ENCODE measurements at places on chromosomes 1 and 21.

DNA sequence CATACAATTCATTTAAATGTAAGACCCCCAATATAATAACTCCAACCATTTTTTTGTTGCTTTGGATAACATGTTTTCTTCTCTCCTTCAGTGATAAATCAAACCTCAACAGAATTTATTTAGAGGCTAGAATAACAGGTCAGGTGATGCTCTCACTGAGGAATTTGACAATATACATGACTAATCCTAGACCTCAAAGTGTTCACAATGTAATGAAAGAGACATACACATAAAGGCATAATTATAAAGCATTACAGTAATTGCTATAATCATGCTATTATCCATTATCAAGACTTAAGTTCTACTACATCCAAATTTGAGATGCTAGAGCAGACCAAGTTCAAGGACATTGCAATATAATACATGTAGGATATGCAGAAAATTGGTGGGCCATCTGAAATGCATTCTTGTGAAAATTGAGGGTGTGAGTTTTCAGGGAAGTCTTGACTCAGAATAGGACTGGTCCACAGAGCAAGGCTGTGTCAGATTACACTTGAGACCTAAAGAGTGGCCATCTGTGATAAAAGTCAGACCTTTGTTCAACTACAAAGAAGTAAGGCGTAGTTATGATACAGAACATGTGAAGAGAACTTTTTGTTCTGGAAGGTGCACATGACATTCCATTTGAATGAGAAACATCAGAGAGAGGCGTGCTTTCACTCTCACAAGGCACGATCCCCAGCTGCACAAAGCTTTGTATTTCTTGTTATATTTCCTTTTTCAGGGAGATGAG, 45.5 kb downstream of the UTP25 start:
- DNase-seq, result no peak

DNA sequence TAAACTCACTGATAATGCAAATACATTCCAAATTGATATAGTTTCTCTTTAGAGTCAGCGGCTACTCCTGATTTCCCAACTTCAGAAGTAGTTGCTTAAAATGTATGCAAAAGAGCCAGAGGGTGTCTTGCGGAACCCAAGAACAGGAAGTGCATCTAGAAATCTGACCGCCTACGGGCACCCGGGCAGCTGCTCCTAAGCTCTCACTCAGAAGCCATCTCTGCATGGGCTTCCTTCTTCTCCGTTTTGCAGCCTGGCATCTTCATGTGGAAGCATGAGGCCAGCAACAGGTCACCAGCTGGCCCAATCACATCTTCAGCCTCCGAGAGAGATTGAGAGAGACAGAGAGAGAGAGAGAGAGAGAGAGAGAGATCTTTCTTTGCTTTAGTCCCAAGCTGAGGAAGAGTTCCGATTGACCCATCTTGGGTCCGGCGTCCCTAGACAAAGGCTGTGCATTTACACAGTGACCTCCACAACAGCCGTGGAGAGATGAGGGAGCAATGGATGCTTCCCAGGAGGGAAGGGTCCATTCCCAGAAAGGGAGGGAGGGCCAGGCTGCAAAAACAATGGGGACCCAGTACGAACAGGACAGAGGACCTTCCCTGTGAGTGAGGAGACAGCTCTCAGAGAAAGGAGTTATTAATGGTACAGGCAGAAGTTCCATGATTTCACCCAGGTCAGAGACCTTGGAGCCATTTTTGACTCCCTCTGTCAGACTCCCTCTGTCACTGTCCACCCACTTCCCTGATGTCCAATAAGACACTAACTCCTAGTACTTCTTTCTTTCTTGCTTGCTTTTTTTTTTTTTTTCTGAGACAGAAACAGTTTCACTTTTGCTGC, 28.2 kb upstream of the SLC30A1 start:
- no peak for DNase-seq

GRCh38 chr1:20981915-20982314, 194.8 kb downstream of the EIF4G3 start:
- no peak for DNase-seq

DNA sequence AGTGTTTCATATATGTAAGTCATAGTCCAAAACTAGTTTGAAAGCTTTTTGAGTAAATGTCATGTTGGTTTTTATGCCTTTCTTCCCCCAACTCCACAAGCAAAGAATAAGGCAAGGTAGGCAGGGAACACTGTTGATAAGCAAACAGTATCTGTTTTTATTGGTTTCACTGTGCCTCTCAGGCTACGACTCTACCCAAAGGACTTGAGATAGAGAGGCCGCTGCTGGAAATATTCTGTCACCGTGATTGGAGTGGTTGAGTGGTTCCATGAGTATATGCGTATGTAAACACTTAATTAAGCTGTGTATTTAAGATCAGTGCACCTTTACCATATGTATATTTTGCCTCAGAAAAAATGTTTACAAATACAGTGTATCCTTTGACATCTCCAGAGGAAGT, 138.1 kb upstream of the KIF26B start:
- DNase-seq, result peak; percentile 62

DNA sequence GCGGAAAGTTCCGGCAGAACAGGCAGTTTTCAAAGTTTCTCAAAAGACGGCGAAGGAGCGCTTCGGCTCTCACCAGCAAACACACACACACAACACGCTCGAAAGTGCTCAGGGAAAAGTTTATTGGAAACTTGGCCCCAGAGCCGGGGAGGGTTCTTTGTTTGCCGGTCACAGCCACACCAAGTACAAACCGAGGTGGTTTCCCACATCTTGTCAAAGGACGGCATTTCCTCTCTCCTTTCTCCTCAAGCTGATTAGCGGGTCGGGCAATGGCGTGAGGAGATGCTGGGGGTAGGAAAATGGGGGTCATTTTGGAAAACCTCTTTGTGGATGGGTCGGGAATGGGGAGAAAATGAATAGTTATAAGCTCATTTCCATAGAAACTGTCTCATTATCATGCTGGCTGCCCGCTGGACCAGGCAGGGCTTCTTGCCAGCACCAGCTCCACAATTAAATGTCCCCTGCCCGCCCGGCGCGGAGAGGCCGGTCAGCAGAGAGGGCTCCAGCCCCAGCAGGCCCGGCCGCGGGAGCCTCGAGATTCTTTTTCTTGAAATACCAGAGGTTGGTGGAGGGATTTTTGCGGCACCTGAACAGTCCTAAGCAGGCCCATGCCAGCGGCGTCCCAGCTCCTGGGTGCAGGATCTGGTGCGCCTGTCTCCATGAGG, 92.3 kb downstream of the PRDM16 start:
- no peak for DNase-seq

DNA sequence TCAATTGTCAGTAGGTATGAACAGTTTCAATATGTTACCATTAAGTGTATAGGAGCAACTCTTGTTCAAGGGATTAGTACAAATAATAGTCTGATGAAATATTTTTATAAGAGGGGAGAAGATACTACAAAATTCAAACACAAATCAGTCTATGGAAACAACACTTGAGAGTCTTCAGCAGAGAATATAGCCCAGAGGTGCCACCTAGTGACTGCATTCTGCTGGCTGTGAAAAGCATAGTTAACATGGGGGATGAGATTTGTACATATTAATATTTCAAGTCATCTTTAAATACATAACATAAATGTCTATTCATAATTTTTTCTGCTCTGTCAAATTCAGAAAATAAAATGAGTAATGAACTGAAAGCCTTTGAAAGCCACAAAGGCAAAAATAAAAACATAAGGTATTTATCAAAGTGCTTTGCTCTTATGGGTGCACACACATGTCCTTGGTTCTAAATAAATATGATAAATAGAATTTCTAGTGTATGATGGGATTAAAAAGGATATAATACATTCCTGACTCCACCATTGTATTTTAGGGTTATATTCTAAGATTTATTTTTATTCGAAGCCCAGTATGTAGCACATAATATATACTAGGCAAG, 440.9 kb upstream of the ZRANB2 start:
- DNase-seq, result no peak

GRCh38 chr21:34061983-34062382, 11.4 kb upstream of the MRPS6 start:
- no peak for DNase-seq
